ENCODE measurements at places on chromosomes 5 and 9. TPM values are rescaled to one million over a fixed set of nuclear protein-coding genes. Genes with fewer than 3 reads are reported as not detected.

DNA sequence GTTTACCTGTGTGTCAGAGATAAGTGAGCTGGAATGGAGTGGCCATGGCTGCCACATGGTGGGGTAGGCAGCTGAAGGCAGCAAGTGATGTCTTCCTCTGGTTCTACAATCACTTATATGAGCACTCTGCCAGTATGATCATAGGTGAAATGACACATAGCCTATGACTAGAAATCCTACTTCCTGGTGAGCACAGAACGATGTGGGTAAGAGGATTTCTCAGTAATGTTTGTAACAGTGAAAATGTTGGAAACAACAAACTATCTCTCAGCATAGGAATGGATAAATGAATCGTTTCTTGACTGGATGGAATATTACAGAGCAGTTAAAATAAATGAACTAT, 187.0 kb upstream of the S1PR3 start:
- DNase-seq = no peak

KIF20A gene
- 0.26 TPM for total RNA-seq

LAMC3 gene
- total RNA-seq = 0.32 TPM

CSF1R gene
- 35.3 TPM for total RNA-seq

CDC25C gene
- total RNA-seq = not detected

STK10 gene
- 32.5 TPM for total RNA-seq

- DNase-seq = peak; percentile 87
These were observed 134.7 kb upstream of the DMRT1 start for GRCh38 chr9:706606-707459.

GRCh38 chr9:70442328-70442848, 27.9 kb upstream of the KLF9 start:
- DNase-seq = no peak

DNA sequence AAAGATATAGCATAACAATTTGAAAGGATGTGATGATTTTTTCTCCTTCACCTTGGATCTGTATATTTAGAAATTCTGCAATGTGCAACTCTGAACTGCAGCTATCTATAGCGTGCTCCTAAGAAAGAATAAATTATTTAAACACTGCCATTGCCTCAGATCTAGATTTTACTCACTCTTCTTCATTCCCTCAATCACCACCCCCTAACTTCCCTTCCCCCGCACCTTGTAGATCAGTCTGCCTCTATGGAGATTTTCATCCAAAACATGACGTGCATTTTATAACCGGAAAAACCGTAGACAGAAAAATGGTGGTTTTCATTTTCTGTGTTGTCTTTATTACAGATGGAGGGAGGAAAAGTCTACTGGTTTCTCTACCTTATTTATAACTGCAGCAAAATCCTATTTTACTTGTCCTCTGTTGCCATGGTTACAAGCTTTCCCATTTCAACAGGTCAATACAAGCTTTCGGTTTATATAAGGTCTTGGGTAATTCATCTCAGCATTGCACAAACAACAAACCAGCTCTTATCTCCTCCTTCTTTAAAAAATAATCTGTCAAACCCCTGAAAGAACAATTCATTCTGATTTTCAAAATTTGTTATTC, 480.0 kb downstream of the TAF11L14 start:
- DNase-seq = no peak

DNA sequence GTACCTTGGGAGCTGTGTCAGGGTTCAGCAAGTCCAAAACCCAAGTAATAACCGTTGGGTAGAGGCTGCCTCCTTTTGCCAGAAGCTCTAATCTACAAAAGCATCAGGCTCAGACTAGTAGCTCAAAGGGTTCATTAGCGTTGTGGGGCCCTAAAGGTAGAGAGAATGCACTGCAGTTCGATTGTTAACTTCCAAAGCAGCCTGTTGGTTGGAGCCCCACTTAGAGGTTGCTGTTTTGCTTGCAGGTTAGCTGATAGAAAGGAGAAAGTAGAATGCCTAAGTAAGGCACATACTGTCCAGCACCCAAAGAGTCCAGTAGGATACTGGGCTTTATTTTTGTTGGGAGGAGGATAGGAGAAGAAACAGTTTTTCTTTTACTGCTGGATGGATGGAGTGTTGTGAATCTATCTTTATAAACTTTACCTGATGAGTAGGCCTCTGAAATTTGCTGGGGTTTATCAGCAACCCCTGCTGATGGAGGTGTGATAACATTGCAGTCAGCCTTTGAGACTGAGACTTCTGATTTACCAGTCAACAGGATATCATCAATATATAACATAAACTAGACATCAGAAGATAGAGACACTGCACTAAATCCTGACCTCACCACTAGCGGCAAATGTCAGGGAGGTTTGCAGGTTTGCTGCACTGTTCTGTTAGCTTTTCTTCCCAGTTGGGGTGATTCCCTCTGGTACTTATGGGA, 34.8 kb downstream of the ZNF131 start:
- DNase-seq = no peak

ANKRD18B gene
- not detected for total RNA-seq

GRCh38 chr5:14597080-14597479, 15.5 kb downstream of the OTULINL start:
- DNase-seq = no peak

- no peak for DNase-seq
These were observed 295.0 kb downstream of the PDE4D start for GRCh38 chr5:59598547-59598874.

DNA sequence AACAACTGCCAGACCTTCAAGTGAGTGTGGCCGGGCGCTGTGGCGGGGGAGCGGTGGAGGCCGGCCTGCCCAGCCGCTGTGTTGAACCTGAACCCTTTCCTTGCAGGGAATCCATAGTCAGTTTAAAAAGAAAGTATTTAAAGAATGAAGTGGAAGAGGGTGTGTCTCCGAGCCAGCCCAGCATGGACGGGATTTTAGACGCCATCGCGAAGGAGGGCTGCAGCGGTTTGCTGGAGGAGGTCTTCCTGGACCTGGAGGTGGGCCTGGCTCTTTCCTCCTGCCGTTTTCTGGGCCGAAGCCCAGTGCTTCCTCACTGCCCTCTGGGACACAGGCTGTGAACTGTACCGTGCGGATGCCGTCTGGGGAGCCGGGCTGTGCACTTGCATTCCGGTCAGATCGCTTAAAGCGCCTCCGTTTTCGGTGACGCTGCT, 19.1 kb downstream of the EXOC3 start:
- peak; percentile 64 for DNase-seq

DNA sequence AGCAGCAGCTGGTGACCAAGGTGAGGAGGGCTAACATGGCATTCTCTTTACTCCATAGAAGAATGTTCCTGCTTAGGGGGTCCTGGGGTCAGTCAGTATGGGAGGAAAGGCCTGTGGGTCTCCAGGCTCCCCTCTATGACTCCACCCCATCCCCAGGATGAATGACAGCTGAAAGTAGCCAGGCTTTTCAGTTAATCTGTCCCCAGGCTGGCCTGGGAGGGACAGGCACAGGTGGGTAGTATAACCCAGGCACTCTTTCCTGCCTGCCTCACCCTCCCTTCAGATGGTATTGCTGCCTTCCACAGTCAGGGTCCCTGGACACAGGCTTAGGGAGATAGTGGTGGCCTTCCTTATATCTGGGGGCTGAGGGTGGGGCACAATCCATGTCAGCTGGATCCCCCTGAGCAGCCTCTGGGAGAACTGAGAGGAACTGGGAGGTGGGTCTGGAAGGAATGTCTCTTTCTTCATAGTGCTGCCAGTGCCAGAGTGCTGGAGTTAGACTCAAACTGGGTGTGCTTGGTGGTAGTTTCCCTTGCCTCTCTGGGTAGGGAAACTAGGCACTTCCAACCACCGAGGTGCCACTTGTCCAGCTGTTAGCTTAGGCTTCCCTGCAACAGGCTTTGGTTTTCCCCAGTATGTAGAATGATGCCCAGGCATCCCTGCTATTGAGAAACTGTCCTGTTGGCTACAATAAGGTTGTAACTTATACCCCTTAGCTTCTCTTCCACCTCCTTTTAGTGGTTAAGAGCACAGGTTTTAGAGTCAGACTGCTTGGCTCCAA, 27.8 kb downstream of the LARP1 start:
- DNase-seq = no peak

GRCh38 chr9:124212381-124213050, 45.2 kb upstream of the NEK6 start:
- no peak for DNase-seq

DNA sequence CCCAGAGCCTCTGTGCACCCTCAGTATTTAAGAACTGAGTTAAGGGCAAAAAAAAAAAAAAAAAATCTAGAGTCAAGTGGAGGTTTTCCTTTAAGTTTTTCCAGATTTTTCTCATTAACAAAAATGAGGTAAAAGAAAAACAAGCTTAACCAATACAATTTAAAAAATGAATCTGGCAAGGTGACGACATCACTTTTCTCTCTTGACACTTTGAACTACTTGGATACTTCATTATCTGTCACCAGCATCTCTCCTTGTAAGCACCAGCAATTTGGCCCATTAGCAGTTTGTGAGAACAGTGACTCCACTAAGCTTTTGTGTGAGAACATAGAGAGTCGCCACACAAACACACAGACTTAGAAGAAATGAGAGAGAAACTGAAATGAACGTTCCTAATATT, 345.7 kb upstream of the SLC30A5 start:
- no peak for DNase-seq

DNA sequence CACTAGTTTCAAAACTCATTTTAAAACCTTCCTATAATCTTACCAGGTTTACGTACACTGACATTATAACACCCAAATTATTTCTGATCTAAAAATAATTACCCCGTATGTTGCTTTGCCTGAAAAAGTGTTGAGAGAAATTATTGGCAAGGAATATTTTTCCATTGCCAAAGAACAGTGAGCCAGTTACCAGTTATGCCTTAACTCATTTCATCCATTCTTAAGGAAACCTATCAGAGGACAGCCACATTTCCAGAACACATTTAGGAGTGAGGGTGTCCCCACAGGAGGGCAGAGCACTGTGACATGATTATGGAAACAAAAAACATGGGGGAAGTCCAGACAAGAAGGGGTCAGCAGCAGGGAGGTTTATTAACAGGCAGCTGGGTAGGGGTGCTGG, 52.2 kb downstream of the GABBR2 start:
- no peak for DNase-seq

DNA sequence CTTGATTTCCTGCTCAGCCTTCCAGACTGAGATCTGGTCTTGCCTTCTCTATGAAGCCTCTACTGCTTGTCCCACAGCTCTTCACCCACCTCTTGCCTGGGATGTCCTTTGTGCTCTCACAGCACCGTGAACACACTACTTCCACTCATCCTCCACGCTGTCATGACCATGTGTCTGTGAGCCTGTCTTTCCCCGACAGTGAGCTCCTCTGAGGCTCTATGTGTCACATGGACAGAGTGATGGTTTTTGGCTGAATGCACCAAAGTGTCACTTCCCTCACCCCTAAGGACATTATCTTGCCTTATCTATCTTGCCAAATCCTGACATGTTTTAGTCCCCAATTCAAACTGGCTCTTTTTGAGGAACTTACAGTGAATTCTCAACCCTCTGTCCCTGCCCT, 11.3 kb downstream of the PHYKPL start:
- DNase-seq = no peak

SPACA9 gene
- 5.5 TPM for total RNA-seq

DNA sequence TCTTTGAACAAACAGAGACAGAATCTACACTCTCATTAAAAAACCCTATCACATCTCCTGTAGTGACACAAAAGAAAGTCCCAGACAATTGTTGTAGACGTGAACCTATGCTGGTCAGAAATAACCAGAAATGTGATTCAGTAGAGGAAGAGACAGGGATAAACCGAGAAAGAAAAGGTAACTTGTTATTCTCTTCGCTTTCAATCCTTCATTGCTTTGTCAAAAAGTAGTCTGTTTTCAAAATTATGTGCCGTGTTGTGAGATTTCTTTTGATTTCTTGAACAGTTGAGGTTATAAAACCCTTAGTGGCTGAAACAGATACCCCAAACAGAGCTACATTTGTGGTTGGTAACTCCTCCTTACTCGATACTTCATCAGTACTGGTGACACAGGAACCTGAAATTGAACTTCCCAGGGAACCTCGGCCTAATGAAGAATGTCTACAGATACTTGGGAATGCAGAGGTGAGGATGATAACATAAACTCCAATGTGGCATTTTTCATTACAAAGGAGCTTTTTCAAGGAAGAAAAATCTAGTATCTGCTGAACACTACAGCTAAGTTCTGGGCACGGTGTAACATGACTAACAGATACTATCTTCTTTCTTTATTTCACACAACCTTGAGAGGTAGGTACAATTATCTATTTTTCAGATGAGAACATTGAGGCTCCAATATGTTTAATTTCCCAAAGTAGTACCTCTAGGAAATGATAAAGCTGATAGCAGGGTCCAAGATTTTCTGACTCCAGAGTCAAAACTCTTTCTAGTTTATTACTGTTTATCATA, 14.3 kb downstream of the HMGCR start:
- DNase-seq = no peak

- DNase-seq = no peak
These were observed 63.3 kb downstream of the SEMA4D start for GRCh38 chr9:89434636-89435035.

- DNase-seq = no peak
These were observed 105.2 kb downstream of the WNK2 start for GRCh38 chr9:93288891-93289883.

- no peak for DNase-seq
These were observed 39.2 kb upstream of the HAND1 start for GRCh38 chr5:154517181-154517580.

- no peak for DNase-seq
These were observed 357.6 kb downstream of the ARHGEF28 start for GRCh38 chr5:73983644-73984043.

GRCh38 chr5:174481737-174482136, 242.6 kb upstream of the MSX2 start:
- no peak for DNase-seq

DNA sequence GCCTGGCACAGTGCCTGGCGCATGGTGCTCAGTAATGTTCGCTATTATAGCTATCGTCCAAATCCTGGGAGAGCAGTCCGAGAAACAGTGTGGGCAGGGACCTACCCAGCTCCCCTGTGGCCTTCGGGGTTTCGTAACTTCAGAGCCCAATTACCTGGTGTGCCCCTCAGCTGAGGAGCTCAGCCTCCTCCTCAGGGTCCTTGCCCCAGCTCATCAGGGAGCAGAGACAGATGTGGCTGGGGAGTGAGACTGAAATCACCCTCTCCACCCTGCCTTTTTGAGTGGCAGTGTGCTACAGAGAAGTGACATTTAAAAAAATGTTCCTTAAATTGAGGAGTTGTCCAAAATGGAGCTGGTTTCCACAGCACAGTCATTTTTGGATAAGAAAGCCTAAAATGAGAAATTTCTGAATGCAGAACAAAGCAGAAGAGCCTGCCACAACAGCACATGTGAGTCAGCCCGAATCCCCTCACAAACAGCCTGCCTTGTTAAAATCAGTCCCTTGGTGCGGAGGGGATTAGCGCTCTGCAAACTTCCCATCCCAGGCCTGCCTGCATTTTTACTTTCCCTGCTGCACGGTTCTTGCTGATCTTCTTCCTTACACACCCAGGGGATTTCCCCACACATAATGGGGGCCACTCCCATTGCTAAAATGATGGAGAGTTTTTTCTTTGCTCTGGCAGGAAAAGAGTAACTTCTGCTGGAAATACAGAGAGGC, 78.1 kb upstream of the PITX1 start:
- peak; percentile 30 for DNase-seq

Measured in aorta (tissue), 5 donors.